D721Med (cell line): ENCODE measurements at places on chromosomes 3 and 15.

GRCh38 chr3:61537366-61537765 is 24.0 kb upstream of the PTPRG start:
- DNase-seq, result no peak

DNA sequence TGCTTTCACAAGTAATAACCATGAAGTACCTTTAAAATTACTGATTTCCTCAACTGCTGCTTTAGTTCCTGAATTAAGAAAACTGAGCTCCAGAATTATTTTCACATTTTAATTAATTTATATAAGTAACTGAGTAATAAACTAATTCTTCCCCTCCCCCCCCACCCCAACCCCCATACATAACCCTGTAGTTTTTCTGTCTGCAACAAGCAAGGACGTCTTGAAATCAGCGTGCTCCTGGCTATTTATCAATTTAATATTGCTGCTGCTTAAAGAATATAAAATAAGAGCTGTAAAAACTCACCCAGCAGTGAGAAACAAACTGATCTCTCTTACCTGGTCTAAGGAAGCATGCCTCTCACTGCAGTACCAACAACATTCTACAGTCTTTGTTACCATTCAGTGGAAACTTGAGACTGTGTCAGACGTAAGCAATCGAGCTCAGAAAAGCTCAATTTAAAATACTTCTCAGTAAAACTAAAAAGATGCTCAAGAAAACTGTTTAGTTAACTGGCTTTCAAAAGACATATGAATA is 121.0 kb downstream of the TFDP2 start:
- DNase-seq, result no peak

- no peak for DNase-seq
Observed at GRCh38 chr3:197305854-197306253, 7.4 kb upstream of the DLG1 start.

GRCh38 chr3:27138562-27138961 is 230.6 kb downstream of the NEK10 start:
- no peak for DNase-seq

- DNase-seq, result no peak
Observed at GRCh38 chr15:77846986-77847385, 214.3 kb upstream of the LINGO1 start.

- no peak for DNase-seq
Observed at GRCh38 chr3:98824256-98824655, 61.1 kb downstream of the ST3GAL6 start.
